ENCODE measurements at places on chromosomes 13 and 19.

- peak; percentile 71 for DNase-seq
These were observed 102.7 kb upstream of the POSTN start for GRCh38 chr13:37701306-37701705.

GRCh38 chr13:90800082-90800746 lies 547.3 kb upstream of the MIR17HG start:
- no peak for DNase-seq

GRCh38 chr13:32016631-32017030 lies 14.9 kb upstream of the FRY start:
- no peak for DNase-seq

DNA sequence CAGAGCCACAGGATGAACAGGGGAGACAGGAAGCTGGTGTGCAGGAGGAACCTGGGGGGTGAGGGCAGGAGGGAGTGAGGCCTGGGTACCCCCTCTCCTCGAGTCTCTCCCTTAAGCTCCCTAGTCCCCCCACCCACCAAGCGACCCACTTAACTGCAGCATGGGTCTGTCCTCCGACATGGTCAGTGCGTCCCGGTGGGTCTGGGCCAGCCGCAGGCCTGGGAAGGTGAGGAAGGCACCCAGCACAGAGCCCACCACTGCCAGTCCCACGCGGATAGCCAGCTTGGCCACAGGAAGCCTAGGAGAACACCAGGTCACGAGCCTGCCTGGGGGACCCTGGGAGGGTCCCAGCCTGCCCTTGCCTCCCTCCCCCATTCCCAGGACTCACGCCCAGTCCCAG lies 16.9 kb downstream of the TMEM161A start:
- no peak for DNase-seq

DNA sequence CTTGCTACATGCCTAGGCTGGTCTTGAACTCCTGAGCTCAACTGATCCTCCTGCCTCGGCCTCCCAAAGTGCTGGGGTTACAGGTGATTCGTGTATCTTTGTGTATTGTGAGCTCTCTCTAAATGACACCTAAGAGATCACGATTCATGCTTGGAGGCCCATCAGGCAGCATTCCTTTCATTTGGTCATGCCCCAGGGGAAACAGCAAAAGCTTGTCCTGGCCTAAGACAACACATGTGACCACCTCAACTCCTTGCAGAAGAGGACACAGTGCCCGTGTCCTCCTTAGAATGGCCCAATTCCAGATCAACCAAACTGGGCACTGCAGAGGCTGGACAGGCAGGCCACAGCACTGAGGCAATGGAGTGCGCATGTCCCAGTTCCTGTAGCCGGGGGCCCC lies 32.5 kb downstream of the ZC3H4 start:
- DNase-seq: no peak

- peak; percentile 34 for DNase-seq
These were observed 8.3 kb upstream of the CRX start for GRCh38 chr19:47813304-47813994.

DNA sequence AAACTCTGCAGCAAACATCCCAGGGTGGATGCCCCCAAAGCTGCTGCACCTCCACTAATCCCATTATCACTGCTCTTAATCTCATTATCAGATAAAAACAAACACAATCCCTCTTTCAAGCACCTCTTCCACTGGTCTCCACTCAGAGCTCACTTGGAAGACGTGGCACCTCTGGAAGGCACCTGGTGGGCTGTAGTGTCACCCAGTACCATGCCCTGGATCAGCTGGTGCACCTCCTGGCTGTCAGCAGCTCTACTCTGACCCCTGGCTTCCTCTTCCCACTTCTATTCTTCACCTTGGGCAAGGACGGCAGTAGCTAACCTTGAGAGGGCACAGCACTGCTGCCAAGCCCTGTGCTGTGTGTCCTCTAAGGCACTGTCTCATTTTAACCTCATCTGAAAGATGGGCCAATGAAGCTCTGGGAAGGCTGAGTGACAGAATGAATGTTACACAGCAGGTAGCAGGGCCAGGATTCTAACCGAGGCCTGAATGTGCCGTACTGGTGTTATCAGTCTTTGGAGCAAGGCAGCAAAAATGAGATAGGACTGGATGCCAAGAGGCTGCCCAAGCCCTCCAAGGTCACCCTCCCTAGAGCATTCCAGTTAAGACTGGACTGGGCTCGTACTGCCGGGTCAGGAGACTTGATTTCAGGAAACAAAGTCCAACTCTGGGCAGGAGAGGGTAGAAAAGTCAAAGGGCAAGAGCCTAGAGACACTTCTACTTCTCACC lies 7.4 kb downstream of the BRD4 start:
- no peak for DNase-seq

- DNase-seq: no peak
These were observed 457.3 kb upstream of the MIR17HG start for GRCh38 chr13:90889906-90890834.

DNA sequence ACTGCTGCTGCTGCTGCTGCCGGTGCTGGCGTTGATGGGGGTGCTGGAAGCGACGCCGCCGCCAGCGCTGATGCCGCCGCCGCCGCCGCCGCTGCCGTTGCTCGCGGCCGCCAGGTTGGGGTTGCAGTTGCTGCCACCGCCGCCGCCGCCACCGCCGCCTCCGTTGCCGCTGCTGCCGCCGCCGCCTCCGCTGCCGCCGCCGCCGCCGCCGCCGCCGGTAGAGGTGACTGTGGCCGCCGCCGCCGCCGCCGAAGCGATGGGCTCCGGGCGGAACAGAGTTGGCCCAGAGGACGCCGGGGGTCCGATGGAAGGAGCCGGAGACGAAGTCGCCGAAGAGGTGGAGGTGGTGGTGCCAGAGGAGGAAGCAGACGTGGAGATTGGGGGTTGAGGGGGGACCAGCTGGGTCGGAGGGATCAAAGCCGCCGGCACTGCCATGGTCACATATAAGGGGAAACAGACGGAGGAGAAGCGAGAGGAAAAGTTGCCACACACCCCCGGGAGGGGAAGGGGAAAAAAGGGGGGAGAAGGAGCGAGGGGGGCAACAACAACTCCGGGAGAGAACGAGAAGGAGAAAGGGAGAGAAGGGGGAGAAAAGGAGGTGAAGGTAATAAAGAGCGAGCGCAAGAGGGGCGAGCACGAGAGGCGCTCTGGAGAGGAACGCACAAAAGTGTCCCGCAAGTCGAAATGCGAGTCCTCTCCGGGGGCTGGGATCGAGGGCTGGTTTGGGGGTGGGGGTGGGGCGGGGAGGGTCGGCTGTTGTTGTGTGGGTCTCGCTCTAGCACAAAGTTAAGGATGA lies 471 bp downstream of the DACH1 start:
- DNase-seq: peak; percentile 10

DNA sequence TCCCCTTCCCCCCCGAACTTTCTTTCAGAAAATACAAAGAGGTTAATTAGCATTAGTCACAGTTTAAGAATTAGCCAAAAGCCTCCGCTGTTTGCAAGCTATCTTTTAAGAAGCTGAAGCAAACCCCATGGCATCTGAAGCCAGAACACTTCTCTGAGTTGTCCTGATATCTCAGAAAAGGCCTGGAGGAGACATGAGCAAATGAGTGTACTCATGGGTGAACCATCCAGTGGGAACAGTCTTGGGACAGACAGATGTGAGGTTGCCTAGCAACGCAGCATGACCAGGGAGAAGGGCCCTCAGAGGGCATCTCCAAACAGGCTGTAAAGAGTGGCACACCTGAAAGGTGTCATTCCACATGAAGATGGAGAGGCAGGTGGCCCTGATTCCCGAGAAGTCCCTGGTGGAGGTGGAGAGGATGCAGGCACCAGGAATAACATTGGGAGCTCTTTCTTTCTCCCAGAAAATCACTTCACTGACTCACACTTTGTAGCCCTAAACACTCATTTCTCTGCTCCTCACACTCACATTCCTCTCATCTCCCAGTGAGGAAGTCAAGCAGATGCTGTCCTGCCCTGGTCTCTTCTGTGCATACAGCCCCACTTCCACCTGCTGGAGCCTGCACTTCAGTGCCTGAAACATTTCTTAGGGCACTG lies 87.0 kb upstream of the TSHZ3 start:
- peak; percentile 52 for DNase-seq

- peak; percentile 61 for DNase-seq
These were observed 93.5 kb downstream of the ATP11A start for GRCh38 chr13:112783135-112783977.

- no peak for DNase-seq
These were observed 27.9 kb upstream of the RCBTB2 start for GRCh38 chr13:48560657-48561337.

GRCh38 chr19:32674153-32674930 lies 638 bp downstream of the ANKRD27 start:
- DNase-seq: no peak

DNA sequence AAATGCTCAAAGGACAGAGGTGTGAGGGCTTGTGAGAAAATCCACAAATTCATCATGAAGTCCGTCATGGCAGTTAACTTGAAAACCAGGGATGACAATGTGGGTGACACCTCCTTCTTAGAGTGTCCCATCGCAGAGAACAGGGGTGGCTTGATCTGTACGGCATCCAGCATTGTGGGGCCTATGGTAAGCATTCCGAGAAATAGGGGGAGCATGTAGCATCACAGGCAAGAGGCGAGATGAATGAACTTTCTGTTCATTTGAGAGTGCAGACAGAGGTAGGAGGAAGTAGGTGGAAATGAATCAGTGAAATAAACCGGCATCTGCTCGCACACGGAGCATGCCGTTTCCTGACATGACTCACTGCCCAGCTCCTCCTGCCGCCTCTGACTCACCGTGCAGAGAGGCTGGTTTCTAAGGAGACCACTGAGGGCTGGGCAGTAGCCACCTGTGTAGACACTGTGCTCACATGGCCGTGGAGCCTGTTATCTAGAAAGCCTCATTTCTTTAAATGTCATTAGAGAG lies 339.0 kb downstream of the RFC3 start:
- DNase-seq: peak; percentile 98

DNA sequence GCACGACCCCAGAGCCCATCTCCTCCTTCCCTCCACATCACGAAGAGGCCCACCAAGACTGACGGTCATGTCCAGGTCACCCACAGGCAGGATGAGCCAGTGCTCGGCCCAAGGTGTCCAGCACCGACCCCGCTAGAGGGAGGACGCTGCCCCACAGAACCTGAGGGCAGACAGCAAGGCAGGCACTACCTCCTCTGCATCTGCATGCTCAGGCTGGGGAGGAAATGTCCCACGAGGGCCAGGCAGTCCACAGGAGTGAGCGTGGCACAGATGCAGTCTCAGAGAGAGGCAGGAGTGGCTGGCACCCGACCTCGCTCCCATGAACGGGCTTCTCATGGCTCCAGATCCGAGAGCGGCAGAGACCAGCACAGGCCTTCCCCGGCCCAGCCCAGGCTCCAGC lies 133.2 kb downstream of the TUBA3C start:
- no peak for DNase-seq

GRCh38 chr19:44905437-44906160 lies at the start of gene APOE:
Gene APOE (plus strand): TSS chr19:44905796. CDS start chr19:44906625, 829 bp downstream.
- no peak for DNase-seq

GRCh38 chr13:110244071-110244830 lies 62.7 kb downstream of the COL4A1 start:
- no peak for DNase-seq

DNA sequence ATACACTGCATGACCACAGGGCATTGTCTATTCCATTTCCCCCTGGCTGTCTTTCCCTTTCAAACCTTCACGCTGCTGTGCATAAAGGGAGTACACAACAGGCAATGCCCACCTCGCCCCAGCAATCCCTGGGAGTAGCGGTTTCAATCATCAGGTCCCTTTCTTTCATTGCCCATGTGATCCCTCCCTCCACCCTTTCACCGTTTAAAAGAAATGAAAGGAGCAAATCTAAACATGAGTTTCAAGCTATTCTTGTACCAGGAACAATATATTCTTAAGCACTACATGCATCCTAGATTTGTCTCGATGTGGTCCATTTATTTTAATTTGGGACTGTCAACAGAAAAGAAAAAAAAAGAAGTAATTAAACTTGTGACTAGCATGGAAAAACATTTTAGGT lies 123.4 kb upstream of the ARGLU1 start:
- no peak for DNase-seq

DNA sequence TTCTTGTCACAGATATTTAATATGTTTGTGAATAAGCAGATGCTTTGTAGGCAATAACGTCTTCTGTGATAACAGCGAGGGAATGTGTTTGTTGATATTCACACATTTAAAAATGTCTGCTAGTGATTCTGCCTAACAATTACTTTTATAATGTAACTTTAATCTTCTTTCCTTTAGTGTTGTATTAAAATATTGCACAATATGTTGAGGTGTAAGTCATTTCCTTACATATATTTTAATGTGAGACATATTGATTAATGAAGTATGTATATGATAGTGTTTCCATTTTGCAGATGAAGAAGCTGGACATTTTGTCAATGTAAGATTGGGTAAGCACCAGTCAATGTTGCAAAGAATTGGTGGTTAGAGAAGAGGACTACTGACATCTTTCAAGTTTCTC lies 324.4 kb downstream of the SLITRK1 start:
- DNase-seq: no peak

- DNase-seq: peak; percentile 32
These were observed 1.9 kb downstream of the FKBP8 start for GRCh38 chr19:18541258-18541991.

DNA sequence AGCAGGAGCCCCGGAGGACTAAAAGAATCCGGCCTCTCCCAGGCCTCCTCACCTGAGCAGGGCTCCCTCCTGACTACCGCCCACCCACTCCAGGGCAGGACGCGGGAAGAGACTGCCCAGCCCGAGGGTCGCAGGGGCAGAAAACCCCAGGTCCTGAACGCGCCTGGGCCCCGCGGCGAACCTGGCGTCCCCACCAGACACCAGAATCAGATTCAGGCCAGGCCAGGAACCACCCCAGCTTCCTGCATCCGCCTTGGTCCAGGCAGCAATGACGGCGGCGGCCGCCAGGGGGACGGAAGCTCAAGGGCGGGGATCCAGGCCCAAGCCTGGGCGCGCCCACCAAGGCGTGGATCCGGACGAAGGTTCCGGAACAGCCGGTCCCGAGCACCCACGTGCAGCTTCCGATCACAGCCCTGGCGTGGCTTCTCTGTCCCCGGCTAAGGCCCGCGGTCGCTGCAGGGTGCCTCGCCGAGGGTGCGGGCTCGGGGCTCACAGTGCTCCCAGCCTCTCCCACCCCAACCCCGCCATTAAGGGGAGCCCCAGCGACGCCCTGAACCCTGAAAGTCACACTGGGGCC lies 3.6 kb downstream of the LGALS7 start:
- DNase-seq: peak; percentile 82

GRCh38 chr19:7833225-7834099 lies 3.4 kb downstream of the EVI5L start:
- peak; percentile 62 for DNase-seq

DNA sequence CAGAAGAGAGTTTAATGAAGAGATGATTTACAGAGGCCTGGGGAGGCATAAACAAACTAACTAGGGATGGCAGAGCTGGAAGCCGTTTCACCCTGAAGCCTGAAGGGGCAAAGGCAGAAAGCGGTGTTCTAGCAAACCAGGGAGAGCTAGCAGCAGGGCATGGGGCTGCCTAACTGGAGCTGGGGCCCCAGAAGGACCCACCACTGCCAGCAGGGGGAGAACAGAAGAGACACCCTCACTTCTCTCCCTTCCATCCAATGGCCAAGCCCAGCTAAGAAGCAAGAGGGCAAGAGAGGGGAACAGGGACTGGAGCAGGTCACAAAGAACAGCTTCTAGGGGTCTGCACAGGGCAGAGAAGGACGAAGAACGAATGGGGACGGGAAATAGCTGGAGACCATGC lies 195.5 kb downstream of the KATNAL1 start:
- no peak for DNase-seq

All from iris pigment epithelial cell (primary cell).